ENCODE measurements at places on chromosomes 11 and 22.
A peak's percentile ranks its signal among the peaks of the same experiment; 100 is the strongest.

DNA sequence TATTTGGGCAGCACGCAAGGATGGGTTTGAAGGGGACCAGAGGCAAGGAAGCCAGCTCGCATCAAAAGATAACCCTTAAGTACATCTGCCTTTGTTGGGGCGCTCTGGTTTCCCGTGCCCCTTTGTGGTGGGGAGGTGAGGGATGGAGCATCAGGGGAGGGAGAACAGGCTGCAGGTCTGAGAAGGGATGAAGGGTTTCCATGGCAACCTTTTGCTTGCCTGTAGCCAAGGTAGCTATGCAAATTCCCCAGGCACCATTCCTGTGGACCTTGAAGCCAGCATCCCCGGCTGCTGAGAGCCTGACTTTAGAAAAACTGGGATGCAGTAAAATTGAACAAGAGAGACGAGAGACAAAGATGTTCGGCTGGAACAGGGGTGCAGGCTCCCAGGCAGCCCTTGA is 75.7 kb downstream of the SEZ6L start:
- DNase-seq = no peak

DNA sequence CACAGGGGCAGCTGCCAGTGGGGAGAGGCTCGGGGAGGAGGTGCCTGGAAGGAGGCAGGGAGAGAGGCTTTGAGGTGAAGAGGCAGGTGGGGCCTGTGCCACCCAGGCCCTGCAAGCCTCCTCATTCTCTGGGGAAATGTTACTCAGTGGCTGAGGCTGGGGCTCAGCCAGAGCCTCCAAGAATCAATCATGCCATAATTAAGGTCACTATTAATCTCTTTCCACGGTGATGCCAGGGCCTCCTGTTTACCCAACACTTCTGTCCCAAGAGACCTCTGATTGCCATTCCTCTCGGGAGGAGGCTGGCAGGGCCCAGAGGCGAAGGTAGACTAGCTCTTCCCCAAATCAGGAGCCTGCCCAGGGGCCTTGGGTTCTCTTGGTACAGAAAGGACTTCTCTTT is 38.4 kb downstream of the GDPD5 start:
- DNase-seq = no peak

- peak; percentile 94 for DNase-seq
Measured at GRCh38 chr22:45804986-45805325, 133.3 kb downstream of the ATXN10 start.

DNA sequence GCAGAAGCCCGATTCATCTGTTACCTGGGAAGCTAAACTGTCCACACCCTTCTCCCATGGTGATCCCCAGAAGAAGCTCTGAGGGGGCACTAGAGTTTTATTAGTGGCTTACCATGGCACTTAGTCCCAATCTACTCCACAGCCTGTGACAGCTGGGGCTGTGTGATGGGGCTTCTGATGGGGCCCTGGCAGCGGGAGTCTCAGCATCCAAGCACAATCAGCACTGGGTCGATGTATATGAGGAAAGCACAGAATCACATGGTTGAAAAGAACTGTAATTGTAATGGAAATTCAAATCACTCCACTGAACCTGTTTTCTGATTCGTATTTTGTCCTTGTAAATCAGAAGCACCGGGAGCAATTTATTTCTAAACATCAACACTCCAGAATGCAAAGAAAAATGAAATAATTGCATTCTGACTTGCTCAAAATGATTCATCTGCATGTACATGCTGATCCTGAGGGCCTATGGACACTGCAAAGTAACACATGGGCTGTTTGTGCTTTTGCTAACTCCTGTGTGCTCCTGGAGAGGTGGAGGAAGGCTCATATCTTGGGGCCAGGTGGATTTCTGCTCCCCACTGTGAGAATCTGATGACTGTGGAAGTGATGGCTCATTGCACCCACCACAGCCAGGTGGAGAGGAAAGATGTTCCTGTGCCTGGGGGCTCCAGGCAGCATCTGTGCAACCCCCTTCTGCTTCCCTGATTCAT is 203.0 kb downstream of the KIRREL3 start:
- DNase-seq = no peak

- no peak for DNase-seq
Measured at GRCh38 chr22:29069463-29069862, 3.4 kb upstream of the KREMEN1 start.

All from fibroblast of upper back skin (primary cell).